Neural crest cell (in vitro differentiated cells): ENCODE measurements at places on chromosomes 1 and 21. TPM values are rescaled to one million over a fixed set of nuclear protein-coding genes. Genes with fewer than 3 reads are reported as not detected.

The S100A4 gene
- total RNA-seq: 10.3 and 11.7 TPM in 2 replicates

The LAX1 gene
- total RNA-seq: not detected in 2 replicates

The DMRTA2 gene
- 0.18 TPM in 1 of 2 replicates, not detected in the other for total RNA-seq

The ST6GALNAC3 gene
- 19.4 and 22.0 TPM in 2 replicates for total RNA-seq

The KRTAP19-4 gene
- total RNA-seq: not detected in 2 replicates

The TFAP2E gene
- 0.43 and 0.61 TPM in 2 replicates for total RNA-seq

The HSD3B1 gene
- total RNA-seq: not detected in 2 replicates

The BLACAT1 gene
- 3.8 and 3.9 TPM in 2 replicates for total RNA-seq

The FAM131C gene
- 0.48 and 0.68 TPM in 2 replicates for total RNA-seq

The RGSL1 gene
- total RNA-seq: not detected in 2 replicates

The PPIH gene
- total RNA-seq: 69.2 and 75.2 TPM in 2 replicates

The C1orf94 gene
- not detected in 2 replicates for total RNA-seq

The MRAP gene
- not detected in 2 replicates for total RNA-seq

The OR2G6 gene
- total RNA-seq: not detected in 2 replicates

The CADM3 gene
- 10.0 and 10.4 TPM in 2 replicates for total RNA-seq

The NTNG1 gene
- 1.1 and 1.3 TPM in 2 replicates for total RNA-seq

The LCE2A gene
- total RNA-seq: not detected in 2 replicates

The KRTAP19-1 gene
- not detected in 2 replicates for total RNA-seq

The TOE1 gene
- 26.7 and 28.8 TPM in 2 replicates for total RNA-seq

The CAPN9 gene
- total RNA-seq: 2.0 and 4.0 TPM in 2 replicates
